ENCODE measurements at places on chromosomes 6 and 20.

GRCh38 chr20:13183005-13183404 lies 38.1 kb upstream of the ISM1 start:
- no peak for DNase-seq

- no peak for DNase-seq
These were observed 45.6 kb upstream of the ANKEF1 start for GRCh38 chr20:9989066-9989724.

DNA sequence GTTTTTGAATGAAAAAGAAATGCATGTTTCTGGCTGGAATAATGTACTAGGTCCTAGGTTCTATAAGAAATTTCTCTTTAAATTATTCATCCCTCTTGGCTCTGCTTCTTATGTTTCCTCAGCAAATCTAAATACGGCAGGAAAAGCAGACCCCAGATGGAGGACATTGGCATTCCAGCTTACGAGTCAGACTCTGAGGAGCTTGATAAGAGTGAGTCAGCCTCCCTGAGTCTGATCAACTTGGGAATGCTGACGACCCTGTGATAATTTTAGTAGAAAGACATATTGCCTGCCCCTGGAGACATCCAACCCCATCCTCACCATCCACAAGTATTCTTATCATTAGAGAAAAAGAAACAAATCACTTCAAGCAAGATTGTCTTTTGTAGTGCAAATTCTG lies 509.7 kb upstream of the MARCKS start:
- DNase-seq: no peak

DNA sequence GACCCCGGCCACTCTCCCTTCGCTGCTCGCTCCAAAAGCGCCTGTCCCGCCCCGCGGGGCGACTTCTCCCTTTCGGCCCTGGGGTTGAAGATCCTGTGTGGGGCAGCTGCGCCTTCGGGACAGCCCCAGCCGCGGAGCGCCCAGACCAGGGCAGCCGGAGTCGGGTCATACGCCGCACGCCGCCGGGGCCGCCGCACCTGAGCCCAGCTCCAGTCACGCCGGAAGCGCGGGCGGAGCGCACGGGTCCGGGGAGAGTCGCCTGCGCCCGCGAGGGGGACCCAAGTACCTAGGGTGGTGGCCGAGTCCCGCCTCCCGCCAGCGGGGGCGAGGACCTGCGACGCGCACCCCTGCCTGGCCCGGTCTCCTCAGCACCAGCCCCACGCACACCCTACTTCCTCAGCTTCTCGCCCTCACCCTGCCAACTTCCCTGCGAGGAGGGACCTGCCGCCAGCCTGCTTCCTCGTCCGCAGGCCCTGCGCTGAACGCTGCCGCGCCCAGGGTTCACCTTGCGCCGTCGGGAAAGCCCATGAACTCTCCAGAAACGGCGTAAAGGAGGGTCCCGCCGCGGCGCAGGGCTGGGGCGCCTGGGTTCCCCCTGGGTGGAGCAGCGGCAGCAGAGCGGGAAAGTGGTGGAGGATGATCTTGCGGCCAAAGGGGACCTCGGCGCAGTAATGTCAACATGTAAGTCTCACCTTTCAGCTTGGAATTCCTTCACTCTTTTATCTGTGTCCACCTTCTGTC lies at the start of gene ADGRG6:
Gene ADGRG6 (plus strand): TSS at position 357 of the 741 bp plus-strand sequence. CDS start 323 bp downstream, at position 680.
- DNase-seq: peak; percentile 25

DNA sequence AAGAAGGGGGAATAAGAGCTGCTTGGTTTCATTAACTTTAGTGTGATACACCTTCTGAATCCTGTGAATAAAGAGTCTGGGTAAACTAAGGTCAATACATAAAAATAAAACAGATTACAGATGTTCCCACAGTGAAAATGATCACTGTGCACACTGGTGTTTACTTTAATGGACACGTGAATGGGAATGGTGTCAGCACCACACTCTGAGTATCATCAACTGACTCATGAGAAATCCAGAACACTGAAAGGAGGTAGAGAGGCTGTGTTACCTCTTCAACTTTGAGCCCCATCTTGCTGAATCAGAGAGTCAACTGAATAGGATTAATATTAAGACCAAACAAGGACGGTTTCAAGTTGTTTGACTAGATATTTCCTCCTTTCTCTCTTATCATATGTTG lies 75.0 kb downstream of the ELOVL4 start:
- DNase-seq: no peak

- no peak for DNase-seq
These were observed 398.4 kb downstream of the BTBD9 start for GRCh38 chr6:38241200-38241871.

DNA sequence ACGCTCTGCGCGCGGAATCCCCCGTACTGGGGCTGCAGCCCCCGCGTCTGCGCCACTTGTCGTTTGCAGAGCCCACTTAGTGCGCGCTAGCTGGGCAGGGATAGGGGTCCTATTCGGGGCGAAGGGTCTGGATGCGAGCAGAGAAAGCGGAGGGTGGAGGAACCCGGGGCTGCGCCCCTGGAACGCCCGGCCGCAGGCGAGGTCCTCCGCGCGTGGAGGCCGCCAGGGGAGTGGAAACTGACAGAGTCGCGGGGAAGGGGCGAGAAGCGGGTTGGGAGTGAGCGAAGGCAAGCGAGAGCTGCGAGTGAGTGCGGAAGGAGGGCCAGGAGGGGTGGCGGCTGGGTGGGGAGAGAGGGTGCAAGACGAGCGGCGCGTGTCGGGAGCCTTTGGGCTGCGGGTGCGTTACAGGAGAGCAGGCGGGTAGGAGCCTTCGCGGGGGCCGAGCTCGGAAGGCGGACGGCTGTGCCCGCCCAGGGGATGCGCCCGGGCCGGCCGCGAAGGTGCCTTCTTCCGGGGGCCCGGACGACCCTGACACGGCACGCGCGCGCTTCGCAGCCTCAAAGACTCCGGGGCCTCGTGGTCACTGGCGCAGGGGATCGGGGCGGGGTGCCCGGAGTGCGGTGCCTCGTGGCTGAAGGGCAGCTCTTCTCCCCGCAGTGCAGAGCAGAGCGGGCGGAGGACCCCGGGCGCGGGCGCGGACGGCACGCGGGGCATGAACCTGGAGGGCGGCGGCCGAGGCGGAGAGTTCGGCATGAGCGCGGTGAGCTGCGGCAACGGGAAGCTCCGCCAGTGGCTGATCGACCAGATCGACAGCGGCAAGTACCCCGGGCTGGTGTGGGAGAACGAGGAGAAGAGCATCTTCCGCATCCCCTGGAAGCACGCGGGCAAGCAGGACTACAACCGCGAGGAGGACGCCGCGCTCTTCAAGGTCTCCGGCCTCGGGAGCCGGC lies 1.2 kb downstream of the IRF4 start:
- DNase-seq: no peak

GRCh38 chr20:25313593-25313992 lies 65.7 kb downstream of the PYGB start:
- no peak for DNase-seq

GRCh38 chr6:148758492-148758891 lies 11.7 kb downstream of the UST start:
- no peak for DNase-seq

- DNase-seq: no peak
These were observed 120.7 kb upstream of the ZFP64 start for GRCh38 chr20:52312132-52312729.

DNA sequence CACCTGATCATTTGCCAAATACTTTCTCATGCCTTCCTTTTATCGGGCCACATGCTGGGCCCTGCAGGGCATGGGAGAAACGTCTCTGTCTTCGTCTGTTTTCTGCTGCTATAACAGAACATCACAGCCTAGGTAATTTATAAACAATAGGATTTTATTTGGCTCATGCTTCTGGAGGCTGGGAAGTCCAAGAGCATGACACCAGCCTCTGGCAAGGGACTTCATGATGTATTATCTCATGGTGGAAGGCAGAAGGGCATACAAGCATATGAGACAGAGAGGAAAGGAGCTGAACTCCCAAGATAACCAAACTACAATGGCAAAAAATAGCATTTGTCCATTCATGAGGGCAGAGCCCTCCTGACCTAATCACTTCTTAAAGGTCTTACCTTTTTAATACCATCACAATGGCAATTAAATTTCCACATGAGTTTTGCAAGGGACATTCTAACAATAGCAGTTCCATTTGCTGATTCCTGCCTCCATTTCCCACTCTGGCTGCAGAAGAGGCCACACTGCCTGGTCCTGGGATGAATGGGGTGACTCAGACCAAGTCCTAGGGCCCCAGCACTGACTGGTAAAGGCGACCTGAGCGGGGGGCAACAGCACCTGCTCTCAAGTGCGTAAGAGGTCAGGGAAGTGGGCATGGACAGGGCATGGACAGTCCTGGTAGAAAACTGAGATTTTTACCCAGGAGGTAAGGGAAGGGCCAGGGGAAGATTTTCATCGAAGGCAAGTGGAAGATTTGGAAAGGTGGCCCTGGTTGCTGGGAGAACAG lies 5.1 kb upstream of the ZBP1 start:
- DNase-seq: no peak

- DNase-seq: no peak
These were observed 17.1 kb downstream of the MRPL14 start for GRCh38 chr6:44110005-44110676.

DNA sequence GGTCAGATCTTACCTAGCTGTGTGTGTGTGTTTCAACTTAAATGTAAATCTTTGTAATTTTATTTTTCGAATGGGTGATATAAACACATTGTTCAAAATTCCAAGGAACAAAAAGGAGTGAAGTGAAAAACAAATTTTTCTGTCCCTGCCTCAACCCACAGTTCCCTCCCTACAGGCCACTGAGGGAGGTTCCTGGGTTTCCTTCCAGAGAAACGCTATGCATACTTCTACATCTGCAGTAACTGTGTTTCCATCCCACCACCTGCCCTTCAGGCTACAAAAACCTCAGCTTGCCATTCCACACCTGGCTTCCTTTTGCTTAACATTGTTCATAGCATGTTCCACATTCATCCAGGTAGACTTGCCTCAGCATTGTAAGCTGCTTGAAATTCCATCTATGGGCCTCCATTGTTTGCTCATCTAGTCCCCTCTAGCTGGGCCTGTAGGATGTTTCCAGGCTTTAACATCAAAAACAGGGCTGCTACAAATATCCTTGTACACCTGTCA lies 12.0 kb downstream of the ANGPT4 start:
- DNase-seq: no peak

DNA sequence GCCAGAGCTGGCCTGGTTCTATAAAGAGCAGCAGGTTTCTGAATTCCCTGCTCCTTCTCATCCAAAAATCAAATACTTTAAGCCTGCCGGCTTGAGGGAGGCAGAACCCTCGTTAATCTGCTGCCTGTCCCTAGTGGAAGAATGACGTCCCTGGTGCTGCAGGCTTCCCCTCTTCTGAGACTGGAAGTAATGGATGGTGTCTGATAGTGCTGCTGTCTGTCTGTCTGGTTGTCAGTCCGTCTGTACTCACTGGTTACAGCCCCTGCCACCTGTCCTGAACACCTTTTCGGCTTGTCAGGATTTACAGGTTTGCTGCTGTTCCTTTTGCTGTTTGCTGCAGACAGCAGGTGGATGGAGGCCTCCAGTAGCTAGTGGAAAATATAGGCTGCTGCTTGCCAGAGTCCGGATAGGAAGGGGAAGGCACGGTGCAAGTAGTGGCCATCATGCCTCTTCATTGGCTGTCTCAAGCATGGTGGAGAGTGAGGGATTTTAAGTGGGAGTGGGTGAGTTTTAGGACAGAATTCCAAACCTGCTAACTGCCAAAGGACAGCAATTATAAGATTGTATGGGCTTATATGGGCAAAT lies 2.5 kb downstream of the RIMS1 start:
- DNase-seq: no peak

- no peak for DNase-seq
These were observed 60.3 kb upstream of the FABP7 start for GRCh38 chr6:122719176-122719575.

- no peak for DNase-seq
These were observed 72.9 kb upstream of the GLP1R start for GRCh38 chr6:38975621-38976049.

DNA sequence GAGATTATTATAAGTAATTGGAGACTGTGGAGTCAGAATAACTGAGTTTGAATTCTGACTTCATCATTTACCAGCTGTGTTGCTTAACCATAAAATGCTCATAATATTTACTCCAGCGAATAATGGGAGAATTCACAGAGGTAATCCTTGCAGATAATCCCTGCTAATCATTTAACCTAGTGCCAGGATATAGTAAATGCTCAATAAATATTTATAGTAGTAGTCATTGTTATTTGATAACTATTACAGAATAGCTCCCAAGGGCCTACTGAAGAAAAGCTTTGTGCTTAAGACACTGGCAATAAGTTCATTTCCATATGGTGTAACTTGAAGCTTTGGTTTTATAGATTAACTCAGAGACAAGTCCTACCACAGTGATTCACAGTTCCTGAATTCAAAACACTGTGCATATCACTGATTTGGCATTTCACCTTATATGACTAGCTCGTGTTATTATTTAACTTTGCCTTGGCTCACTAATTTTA lies 208.8 kb upstream of the PLCB4 start:
- DNase-seq: no peak

- DNase-seq: no peak
These were observed 172.2 kb downstream of the PLCB1 start for GRCh38 chr20:8304124-8304816.

DNA sequence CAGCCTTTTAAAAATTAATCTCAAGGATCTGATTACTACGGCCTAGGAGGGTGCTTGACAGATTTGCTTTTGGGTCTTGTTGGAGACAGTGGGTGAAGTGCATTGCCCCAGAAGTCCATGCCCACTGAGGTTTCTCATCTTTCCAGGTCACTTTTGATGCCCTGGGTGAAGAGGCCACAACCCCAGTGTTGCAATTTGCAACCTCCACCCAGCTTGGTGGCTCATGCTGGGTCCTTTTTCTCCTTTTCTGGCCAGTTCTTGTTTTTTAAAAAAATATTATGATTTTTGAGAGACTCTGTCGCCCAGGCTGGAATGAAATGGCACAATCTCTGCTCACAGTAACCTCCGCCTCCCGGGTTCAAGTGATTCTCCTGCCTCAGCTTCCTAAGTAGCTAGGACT lies 9.4 kb downstream of the STX11 start:
- DNase-seq: no peak

GRCh38 chr6:7910298-7910653 lies 312 bp downstream of the TXNDC5 start:
- no peak for DNase-seq

DNA sequence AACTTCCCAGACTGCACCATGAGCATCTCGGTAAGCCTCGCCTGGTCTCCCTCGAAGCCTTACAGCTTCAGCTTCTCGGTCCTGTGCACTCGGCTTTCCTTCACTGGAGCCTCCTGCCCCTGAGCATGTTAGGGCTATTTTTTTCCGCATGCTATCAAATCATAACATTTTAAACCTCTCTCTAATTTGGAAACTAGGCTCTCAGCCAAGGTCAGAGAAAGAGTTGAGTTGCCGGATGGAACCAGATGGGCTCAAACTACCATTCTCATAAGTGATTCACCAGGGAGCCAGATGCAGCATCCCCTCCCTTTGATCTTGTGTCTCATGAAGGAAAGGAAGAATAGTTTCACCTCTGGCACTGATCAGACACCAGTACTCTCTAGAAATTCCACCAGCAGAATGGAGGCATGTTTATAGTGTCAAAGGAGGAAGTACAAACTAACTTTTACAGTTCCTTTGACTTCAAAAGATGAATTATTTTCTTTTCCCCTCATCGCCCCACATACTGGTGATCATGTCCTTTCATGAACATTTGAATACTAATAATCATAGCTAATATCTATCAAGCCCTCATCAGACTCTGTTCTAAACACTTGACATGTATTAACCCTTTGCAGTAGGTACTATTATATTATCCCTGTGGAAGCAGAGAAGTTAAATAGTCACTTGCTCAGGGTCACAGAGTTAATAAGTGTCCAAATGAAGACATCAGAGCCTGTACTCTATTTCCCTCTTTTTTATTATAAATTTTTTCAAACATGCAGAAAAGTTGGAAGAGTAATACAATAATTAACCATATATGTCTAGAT lies 46.7 kb downstream of the MAP1LC3A start:
- DNase-seq: no peak
